ENCODE measurements at places on chromosomes 1 and 21.

GRCh38 chr1:11488966-11489625 is 10.1 kb downstream of the DISP3 start:
- DNase-seq: no peak

DNA sequence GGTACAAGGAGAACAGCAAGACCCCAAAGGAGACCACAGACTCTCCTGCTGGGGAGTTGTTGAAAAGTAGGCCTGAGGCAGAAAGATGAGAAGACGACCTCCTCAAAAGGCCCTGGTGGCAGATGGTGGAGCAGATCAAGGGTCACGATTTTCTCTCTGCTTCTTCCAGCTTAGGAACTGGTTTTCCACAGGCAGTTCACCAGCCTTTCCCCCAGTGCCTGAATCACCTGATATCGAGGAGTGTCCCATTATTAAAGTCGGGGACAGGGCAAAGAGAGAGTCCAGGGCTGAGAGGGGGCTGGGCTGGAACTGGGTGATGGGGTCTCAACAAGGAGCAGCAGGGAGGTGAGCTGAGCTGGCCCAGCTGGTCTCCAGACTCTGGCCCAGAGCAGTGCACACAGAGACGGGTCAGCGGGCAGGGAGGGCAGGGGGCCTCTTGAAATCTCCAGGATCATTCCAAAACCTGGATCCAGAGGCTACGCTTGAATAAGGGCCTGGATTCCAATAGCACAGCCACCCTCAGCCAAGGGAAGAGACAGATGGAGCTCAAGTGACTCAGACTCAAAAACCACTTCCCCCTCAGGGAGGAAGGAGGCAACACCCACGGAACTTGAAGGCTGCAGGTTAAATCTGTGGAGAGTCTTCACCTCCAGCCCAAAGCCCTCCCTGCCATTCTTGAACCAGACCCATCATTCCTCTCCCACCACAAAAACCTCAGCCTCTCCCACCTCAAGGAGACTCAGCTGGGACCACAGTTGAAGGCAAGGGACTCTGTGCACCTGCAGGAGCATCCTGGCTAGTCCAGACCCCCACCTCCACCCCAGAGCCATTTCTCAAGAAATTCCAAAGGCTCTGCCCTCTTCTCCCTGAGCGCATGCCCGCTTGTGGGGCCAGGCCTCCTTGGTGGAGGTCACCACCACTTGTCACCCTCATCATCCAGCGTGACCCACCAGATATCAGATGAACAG is at the start of gene S100A5:
S100A5 (minus strand) TSS at position 541 of the 968 bp plus-strand sequence. CDS start 743 bp downstream, outside the sequence.
- DNase-seq: no peak

DNA sequence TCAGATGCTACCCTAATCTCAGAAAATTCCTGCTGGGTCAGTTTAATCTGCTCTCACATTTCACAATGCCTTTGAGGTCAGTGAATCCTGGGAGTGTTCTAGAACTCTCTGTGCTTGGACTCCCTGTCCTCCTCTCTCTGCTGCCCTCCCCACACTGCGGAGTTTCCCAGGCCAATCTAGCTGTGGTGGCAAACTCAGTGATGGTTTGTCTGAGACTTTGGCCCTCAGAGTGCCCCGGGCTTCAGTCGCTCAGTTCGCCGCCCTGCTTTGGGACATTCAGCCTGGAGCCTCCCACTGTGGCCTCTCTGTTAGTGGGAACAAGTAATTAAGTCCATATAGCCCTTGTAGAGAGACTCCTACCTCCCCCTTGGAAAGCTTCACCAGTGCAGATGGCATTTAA is 7.1 kb downstream of the C1orf226 start:
- DNase-seq: no peak

DNA sequence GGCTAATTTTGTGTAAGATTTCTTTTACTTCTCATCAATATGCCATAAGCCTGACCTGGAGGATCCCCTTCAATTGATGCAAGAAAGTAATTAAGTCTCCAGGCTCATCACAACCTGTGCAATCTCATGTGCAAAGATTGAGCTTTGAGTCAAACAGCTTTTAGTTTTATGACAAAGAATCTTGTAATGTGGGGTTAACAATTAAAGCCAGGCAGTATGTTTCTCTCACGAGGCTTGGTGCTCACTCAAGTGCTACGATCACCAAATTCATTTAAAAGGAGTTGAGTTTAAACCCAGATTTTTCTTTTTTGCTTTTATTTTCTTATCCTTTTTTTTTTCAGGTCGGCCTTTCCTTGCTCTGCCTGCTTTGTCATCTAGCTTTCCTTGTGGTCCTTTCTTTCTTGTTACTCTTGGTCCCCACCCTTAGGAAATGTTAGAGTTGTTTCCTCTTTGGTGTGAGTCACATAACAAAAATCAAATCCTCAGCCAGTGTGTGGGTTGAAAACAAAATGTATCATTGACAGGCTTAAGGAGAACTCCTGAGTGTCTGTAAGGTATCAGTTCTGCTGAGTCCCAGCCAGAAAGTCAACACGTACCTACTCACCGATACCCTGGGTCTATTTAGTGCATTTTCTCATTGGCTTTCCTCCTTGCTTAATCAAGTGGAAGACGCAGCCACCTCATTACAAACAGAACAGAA is 1037.2 kb downstream of the ADGRL2 start:
- no peak for DNase-seq

DNA sequence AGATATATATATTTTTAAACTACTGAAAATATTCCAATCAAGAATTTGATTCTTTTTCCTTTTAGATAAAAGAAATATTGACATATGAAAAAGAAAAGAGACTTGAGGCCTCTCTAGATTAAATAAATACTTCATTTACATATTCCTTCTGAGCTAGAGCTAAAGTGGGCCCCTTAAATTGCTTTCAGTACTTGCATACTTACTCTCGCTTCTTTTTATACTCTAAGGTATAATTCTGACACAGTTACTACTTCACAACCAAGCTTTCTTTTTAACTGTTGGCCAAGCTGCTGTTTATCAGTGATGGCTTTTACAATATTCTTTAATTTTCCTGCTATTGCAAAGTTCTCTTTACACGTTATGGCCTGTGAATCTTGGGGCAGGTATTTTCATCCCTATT is 24.6 kb downstream of the EXTL2 start:
- DNase-seq: no peak

GRCh38 chr1:2014741-2015735 is 4.1 kb upstream of the GABRD start:
- no peak for DNase-seq

GRCh38 chr1:209433649-209434031 is 149.9 kb upstream of the CAMK1G start:
- DNase-seq: no peak

DNA sequence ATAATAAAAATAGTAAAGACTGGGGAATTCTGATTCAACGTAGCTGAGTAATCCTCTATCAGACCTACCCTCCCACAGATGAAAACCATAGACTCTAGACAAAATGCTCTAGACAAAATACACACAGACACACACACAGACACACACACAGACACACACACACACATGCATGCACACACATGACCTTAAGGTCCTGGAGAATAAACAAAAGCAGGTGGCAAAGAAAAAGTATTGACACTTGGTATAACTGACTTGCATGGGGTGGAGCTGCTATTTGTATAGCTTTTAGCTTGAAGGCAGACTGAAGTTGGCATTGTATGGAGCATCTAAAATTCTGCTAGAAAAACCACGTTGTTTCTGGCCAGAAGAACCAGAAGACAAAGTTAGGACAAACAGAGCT is 29.3 kb downstream of the C1orf141 start:
- DNase-seq: no peak

DNA sequence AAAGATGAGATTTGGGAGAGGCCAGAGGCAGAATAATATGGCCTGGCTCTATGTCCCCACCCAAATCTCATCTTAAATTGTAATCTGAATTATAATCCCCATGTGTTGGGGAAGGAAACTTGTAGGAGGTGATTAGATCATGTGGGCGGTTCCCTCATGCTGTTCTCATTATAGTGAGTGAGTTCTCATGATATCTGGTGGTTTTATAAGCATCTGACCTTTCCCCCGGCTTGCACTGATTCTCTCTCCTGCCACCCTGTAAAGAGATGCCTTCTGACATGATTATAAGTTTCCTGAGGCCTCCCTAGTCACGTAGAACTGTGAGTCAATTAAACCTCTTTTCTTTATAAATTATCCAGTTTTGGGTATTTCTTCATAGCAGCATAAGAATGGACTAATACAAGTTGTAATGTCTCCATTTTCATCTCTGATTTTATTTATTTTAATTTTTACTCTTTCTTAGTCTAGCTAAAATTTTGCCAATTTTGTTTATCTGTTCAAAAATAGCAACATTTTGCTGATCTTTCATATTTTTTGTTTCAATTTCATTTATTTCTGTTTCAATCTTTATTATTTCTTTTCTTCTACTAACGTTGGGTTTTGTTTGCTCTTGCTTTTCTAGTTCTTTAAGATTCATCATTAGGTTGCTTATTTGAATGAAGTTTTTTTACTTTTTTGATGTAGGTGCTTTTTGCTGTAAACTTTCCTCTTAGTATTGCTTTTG is 67.0 kb upstream of the ZRANB2 start:
- DNase-seq: no peak

- no peak for DNase-seq
Measured at GRCh38 chr1:243974451-243975292, 76.4 kb upstream of the ZBTB18 start.

- DNase-seq: no peak
Measured at GRCh38 chr1:43577655-43578542, 47.2 kb downstream of the PTPRF start.

- DNase-seq: no peak
Measured at GRCh38 chr1:65289449-65289848, 19.9 kb upstream of the DNAJC6 start.

DNA sequence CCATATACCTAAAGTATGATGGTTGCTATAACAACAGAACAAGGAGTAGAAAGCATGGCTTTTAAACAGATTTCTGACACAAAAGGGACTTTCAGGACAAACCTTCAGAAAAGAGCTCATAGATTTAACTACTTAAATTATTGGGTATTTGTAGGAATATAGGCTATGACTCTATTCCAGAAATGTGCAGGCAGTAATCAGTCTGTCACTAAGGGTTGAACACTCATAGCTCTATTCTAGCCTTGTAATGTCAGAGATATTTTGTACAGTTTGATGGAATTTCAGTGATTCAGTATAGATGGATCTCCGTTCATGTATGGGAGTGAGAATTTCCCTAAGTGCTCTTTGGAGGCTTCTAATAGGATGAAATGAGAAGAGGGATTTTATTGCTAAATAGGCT is 82.8 kb downstream of the EXTL2 start:
- no peak for DNase-seq

DNA sequence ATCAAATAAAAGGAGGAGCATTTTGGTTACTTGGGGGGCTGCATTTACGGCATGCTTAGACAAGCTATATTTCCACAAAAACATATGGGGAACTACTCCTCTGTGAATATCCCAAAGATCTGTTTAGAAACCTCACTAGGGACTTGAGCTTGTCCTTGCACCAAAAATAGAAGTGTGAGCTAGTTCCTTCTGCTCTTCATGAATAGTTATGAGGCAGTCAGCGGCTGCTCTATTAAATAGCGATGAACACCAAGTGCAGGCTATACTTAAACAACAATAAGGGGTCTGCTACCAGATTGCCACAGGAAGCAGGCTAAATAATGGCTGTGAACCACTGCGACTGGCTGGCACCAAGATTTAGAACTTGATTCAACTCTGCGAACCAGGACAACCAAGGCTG is 190.1 kb downstream of the PCP4 start:
- no peak for DNase-seq

- no peak for DNase-seq
Measured at GRCh38 chr1:98417820-98418219, 243.7 kb upstream of the SNX7 start.

GRCh38 chr1:67361641-67362040 is 54.0 kb downstream of the IL12RB2 start:
- no peak for DNase-seq

GRCh38 chr1:215539803-215540570 is 27.1 kb upstream of the KCTD3 start:
- DNase-seq: no peak

GRCh38 chr1:100053727-100054126 is 79.0 kb downstream of the SASS6 start:
- no peak for DNase-seq

DNA sequence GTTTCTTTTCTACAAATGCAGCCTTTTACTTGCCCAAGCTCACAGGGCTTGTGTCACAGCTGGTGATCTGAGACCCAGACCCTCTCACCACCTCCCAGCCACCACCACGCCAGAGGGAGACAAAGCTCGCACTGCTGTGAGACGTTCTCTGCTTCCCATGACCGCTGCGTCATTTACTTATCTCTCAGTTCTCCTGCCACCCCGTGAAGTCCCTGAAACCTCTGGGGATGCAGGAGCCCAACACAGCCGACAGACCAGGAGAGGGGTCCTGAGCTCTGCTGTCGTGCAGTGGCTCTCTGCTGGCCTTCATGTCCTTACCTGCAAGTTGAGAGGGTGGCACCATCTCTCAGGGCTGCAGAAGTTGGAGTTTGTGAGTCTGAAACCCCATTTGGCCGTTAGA is 77.7 kb downstream of the SLC16A1 start:
- DNase-seq: no peak

DNA sequence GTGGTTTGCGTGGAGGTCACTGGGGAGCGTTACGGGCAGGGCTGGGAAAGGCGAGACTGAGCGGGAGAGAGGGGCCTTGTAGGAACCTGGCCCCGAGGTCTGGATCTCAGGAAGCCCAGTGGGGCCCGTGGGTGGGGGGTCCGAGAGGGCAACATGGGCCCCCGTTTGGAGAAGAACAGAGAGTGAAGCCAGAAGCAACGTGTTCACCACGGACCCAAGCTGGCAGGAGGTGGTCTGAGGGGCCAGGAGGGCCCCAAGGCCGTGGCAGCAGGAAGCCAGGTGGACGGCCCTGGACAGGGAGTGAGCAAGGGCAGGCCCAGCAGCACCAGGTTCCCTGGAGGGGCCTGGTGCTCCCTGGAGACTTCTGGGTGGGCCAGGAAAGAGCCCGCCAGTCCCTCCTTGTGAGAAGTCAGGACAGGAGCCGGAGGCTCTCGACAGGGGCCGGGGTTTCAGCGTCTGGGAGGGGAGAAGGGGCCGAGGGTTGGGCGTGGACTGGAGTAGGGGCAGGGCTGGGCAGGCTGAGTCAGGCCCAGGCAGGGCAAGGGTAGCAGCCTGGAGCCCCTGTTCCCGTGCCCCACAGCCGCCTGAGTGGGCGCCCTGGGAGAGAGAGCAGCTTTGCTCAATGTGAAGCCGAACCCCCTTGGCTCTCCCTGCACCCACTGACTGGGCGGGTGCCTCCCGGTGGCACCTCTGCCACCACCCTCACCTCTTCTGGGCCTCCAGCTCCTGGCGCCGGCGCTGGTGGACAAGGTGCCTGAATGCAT is 33.5 kb downstream of the CFAP74 start:
- DNase-seq: no peak

GRCh38 chr1:77280962-77281361 is 857 bp upstream of the AK5 start:
- no peak for DNase-seq

DNA sequence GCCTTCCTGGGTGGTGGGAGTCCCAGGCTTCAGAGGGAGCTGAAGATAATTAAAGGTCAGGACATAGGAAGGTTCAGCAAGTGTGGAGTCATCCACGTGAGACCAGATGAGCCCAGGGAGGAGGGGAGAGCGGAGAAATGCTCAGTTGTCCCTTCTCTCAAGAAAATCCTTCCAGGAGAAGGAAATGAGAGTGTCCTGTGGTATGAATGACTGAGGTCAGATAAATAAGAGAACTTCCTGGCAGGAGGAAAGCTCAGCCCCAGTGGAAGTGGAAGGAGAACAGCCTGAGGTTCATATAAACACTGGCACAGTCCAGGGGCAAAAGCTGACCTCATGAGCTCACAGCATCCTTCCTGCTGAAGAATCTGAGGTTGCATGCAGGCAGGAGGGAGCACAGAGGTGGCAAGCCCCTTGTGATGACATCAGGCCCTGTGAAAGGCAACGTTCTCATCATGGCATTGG is 97.6 kb downstream of the NAV1 start:
- DNase-seq: no peak
